ENCODE measurements at places on chromosomes 12 and 14.

DNA sequence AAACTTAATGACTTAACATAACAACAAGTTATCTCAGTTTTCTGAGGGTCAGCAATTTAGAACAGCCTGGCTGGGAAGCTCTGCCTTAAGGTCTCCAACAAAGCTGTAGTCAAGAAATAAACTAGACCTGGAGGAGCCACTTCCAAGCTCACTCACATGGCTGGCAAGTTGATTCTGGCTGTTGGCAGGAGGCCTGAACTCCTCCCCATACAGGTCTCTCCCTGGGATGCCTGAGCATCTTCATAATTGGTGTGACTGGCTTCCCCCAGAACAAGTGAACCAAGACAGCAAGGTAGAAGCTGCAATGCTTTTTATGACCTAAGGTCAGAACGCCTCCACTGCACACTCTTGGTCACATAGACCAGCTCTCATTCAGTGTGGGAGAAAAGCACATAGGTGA lies 128.3 kb downstream of the SAMD4A start:
- no peak for DNase-seq

DNA sequence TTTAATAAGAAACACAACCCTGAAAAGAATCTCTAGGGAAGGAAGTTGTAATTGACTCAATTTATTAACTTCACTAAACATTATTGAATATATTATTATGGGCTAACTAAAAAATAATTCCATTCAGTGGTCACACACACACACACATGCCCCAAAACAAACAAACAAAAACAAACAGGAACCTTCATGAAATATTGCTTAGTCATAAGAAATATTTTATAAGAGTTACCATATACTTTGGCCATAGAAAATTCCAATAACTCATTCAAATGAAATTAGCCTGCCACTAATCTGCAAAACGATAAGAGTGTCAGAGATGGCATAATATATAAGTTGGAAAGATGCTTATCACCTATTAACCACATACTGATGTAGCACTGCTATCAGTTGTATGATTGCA lies 268.4 kb upstream of the AMIGO2 start:
- no peak for DNase-seq

- DNase-seq = no peak
These were observed 26.0 kb downstream of the GEMIN2 start for GRCh38 chr14:39140170-39140569.

GRCh38 chr12:125738211-125738610 lies 673.0 kb downstream of the AACS start:
- no peak for DNase-seq

DNA sequence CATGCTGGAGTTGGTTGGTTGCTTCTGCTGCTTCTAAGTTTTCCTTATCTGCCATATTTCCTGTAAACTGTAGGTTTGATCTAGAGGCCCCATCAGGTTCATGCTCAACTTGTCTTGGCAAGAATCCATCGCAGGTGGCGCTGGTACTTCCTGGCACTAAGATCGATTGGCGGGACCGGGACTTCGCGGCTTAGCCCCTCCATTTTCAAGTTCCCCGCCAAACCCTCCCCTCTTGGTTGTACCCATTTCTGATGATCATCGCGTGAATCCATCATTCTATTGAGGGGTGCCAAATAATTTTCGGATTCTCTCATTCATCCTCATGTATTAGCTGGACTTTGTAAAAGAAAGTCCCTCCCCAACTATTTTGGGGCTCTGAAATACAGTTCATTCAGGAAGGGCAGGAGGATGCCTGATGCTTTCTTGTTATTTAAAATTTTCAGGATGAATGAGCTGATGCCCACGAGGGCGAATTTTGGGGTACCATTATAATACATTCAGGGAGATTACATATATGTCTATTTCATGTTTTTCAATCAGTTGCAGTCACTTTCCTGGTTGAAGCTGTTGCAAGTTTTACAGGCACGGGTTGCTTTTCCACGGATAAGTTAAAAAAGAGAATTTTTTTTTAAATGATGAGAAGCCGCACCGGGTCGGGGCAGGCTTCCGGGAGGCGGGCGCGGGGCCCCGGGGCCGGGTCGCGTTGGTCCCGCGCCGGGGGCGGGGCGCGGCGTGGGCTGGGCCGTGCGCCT lies 395 bp upstream of the BRI3BP start:
- peak; percentile 87 for DNase-seq

DNA sequence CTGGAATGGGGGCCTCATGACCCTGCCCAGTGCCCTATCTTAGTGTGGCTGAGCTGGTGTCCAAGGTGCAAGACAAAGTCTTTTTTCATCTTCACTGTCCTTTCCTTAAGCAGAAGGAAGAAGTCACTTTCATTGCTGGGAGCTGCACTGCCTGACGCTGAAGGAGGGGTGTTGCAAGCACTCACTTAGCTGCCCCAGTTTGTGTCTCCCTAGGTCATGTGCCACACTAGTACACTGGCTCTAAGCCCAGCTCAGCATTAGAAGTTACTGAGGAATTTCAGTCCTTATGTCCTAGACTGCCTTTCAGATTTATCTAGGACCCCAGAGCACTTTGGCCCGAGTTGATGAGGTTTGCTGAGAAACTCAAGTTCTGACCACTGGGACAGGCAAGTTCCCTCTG lies 952.0 kb upstream of the USP15 start:
- no peak for DNase-seq

GRCh38 chr14:81345781-81346180 lies 54.3 kb downstream of the STON2 start:
- no peak for DNase-seq

GRCh38 chr12:527729-528128 lies 68.0 kb downstream of the B4GALNT3 start:
- no peak for DNase-seq

Data from activated naive CD4-positive, alpha-beta T cell treated with Interleukin-2 at 50 U/mL for 16 hours (primary cell).